ENCODE measurements at places on chromosomes 13 and 19. TPM values are rescaled to one million over a fixed set of nuclear protein-coding genes. Genes with fewer than 3 reads are reported as not detected.
A peak's percentile ranks its signal among the peaks of the same experiment; 100 is the strongest.

DNA sequence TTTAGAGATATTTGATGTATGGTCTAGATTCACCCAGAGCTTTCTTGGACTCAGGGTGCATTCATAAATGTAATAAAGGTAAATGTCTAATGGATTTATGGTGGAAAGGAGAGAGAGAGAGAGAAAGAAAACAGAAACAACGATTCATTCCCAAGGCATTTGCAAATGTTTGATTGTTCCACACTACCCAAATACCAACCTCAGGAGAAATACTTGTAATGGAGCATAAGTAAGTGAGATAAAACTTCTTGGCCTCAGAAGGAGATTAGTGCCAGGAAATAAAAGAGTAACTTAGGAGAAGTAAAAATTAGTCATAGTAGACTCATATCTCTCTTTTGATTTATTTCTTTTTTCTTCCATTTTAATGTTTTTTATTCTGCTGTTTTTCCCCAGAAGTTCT, 40.6 kb upstream of the DGKH start:
- no peak for DNase-seq

DNA sequence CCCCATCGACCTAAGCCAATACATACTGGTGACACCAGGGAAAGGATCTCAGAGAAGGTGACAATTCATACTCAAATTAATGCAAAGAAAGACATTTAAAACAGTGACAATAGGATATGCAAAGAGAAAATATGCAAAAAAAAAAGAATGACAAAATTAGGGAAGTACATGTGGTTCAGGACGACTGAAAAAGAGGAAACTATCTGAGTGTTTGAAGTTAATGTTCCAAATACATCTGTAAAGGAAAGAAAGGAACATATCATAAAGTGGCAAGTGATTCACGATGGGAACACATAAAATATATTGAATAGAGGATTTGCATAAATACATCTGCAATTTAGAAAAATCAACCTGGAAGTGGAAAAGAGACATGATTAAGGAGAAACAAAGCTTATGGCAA, 441.4 kb downstream of the SLITRK5 start:
- no peak for DNase-seq

DNA sequence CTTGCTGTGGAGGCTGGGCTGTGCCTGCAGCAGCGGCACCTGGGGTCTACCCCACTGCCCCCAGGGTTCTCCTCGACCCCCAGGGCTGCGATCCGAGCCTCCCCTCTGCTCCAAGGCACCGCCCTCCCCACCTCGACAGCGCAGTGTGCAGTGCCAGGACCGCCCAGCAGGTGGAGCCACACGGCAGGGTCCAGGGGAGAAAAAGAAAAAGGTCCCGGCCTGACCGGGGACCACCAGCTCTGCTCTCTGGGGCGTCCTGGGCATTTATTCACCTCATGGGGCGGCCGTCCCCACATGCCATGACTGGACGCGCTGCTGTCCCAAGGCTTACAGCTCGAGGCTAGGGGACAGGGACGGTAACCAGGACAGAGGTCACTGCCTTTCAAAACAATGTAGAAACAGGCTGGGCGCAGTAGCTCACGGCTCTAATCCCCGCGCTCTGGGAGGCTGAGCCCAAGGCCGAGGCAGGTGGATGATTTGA, 10.6 kb downstream of the REXO1 start:
- no peak for DNase-seq

GRCh38 chr19:42206871-42207755, 10.4 kb downstream of the DEDD2 start:
- no peak for DNase-seq

GRCh38 chr19:42552086-42553065, 24.1 kb upstream of the CEACAM1 start:
- no peak for DNase-seq

DNA sequence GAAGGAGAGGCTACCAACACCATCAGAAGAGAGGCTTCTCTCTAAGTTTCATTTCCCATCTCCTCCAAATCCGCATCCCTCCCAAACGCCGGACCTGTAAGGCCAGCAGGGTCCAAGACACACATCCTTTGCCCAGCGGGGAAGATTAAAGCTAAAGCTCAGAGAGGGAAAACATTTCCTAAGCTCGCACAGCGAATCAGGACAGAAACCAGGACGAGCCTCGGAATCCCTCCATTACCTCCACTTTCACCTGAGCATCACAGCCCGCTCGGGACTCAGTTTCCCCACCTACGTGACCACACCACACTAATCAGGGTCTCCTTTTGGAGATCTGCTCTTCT, 711 bp upstream of the FOSB start:
- no peak for DNase-seq

- DNase-seq = no peak
Measured at GRCh38 chr13:99197117-99197651, 3.5 kb upstream of the UBAC2 start.

DNA sequence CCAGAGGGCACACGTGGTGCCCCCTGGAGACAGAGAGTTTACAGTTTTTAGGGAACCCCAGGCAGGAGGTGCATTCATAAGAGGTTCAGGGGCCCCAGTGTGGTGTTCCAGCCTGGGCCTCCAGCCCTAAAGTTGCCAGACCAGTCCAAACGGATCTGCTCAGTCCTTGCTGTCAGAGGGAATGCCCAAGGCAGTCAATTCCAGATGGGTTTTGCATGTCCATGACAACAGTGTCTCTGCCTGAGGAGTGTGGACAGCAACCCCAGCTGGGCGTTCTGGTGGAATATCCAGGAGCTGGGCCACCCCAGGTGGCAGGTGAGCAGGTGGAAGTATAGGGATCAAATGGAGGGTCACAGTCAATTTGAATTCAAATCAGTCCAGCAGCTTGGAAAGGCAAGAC, 25.3 kb downstream of the FBXO27 start:
- DNase-seq = no peak

GRCh38 chr19:6414793-6415590, 9.6 kb downstream of the KHSRP start:
- no peak for DNase-seq

DNA sequence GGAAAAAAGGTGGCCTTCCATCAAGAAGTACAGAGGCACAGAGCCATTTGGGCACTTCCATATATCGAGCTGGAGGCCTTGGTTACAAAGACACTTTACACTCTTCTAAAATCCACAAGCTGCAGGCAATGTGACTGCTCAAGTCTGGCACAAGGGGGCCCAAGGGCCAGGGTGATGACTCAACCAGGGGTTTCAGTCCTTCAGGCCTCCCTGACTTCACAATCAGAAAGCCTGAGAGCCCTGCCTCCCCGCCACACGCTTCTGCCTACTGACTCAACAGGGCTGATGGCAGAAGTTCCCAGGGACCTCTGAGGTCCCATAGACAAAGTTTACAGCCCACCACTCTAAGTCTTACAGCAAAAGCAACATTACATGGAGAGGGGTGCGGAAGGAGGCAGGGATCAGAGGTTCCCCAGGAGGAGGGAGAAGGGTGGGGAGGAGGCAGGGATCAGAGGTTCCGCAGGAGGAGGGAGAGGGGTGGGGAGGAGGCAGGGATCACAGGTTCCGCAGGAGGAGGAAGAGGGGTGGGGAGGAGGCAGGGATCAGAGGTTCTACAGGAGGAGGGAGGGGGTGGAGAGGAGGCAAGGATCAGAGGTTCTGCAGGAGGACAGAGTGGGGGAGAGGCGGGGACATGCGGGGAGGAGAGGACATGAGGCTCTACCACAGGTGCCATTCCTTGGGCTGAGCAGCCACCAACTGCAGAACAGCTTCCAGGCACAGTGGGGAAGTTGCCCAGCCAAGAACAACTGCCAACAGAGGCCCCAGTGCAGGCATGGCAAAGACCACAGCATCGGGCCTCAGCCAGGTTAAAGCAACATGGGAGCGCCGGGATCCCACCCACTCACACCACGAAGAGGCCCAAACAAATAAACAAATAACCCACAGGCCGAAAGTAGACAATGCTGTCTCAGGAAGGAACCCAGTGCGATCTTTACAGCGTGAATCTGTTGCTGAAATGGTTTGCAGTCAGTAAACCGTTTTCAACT, 52.0 kb downstream of the SLC7A1 start:
- DNase-seq = no peak

- DNase-seq = no peak
Measured at GRCh38 chr13:37106642-37107041, 1.2 kb upstream of the CSNK1A1L start.

- DNase-seq = no peak
Measured at GRCh38 chr19:17775991-17776803, 18.7 kb upstream of the B3GNT3 start.

DNA sequence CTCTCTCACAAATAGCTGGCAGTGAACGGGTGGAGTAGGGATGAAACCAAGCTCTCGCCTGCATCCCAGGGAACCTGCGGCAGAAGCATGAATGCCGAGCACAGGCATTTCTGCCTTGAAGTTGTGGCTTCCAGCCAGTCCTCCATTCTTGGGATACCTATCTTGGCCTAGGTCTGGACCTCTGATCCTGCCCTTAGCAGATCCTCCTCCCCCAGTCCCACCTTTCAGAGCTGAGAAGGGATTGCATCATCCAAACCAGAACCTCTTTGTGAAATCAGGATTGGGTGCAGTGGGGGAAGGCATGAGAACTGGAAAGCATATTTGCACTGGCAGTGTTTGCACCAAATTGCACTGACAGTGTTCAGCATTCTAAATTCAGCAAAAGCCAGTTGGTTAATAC, 5.8 kb downstream of the ZNF780A start:
- DNase-seq = no peak

DNA sequence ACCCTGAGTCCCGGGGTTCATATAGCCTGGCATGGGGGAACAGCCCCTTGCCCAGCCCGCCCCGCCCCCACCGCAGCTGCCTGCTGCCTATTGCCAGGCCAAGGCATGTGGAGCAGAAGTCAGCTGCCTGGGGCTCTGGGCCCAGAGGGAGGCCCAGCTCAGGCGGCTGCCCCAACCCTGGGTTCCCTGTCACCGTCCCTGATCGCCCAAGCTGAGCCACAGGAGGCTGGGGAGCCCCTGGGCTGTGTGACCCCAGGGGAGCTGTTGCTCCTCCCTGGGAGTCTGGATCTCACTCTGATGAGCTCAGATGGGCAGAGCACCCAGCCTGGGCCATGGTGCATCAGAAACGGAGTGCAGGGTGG, 1.4 kb downstream of the PLIN4 start:
- no peak for DNase-seq

DNA sequence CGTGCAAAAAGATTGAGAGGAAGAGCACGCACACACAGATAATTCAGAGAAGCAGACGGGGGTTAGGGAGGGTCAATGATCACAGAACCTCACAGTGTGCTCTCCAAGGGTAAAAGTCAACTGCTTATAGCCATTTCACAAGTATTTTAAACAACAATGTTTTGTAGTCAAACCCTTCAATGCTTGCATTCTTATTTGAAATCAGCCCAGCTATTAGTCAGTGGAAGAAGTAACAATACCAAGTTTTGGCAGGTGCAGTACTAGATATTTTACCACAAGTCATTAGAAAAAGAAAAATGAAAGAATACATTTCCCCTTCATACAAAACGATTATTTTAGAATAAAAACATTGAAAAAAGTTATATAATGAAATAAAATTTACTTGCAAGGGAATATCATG, 2.6 kb downstream of the CSNK1A1L start:
- no peak for DNase-seq

- no peak for DNase-seq
Measured at GRCh38 chr19:48735031-48735615, 5.3 kb downstream of the RASIP1 start.

- no peak for DNase-seq
Measured at GRCh38 chr13:33139780-33140535, 123.7 kb downstream of the KL start.

GRCh38 chr19:8240274-8241229, 31.4 kb downstream of the CERS4 start:
- peak; percentile 90 for DNase-seq

GRCh38 chr19:4425537-4425936, 23.1 kb downstream of the CHAF1A start:
- DNase-seq = no peak

DNA sequence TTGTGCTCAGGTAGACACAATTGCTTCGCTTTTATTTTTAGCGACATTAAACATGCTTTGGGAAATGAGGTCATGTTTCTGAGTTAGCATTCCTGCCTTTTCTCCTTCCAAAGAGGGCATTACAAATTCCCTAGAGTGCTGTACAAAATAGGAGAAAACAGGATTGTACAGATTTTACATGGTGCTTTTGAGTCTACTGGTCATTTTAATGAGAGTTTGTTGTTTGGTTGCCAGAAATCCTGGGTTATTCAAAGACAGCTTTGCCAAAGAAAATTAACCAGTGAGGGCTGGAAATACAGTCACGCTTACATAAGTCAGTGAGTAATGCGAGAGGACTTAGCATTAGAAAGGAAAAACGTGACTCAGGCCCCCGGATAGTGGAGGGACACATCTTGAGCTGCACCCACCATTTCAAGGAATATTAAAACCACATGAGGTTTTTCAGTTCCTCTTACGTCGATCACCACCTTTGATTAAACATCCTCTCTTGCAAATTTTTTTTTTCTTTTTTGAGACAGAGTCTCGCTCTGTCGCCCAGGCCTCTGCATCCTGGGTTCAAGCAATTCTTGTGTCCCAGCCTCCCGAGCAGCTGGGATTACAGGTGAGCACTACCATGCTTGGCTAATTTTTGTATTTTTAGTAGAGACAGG, 55.4 kb downstream of the SACS start:
- DNase-seq = no peak

DNA sequence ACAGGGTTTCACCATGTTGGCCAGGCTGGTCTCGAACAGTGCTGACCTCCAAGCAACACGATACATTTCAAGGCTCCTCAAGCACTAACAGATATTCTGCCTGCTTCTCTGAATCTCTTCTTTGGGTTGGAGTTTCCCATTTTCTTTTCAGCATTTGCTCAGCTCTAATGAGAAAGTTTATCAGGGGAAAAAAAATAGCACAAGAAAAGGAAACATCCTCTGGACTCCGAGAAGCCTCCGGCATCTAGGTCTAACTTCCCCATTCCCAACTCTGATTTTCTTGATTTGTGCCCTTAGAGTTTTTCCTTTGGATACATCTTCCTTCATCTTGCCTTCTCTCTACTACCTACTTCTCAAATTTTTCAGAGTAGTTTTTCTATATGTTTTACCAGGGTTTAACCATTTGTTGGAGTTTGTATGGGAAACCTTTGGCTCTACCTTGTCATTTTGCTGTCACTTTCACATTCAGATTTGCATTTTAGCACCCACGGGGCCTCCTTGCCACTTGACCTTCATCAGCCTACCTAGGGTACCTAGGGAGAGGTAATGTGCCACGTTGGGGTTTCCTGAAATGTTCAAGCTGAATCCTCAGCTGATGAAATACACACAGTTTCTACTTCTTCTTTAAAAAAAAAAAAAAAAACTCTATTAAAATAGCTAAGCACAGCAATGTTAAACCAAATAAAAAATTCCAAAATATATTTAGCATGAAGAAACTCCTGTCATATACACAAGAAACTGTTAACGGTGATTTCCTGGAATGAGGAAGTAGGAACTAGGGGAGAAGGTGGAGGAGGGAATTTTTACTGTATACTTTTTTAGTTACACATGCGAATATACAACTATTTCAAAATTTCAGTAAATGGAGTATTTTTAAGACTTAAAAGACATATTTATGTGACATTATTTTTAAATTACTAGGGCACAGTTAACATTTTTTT, 5.1 kb upstream of the USP12 start:
- DNase-seq = no peak

- no peak for DNase-seq
Measured at GRCh38 chr19:40831502-40832430, 18.5 kb downstream of the CYP2A6 start.

- no peak for DNase-seq
Measured at GRCh38 chr19:51157265-51157664, 15.2 kb downstream of the SIGLEC7 start.

The COMP gene
- total RNA-seq = 1.0 TPM

The ZNF581 gene
- 16.7 TPM for total RNA-seq

The CABP5 gene
- total RNA-seq = not detected

The PABPC3 gene
- total RNA-seq = 0.15 TPM

The VSTM1 gene
- not detected for total RNA-seq

The TPTE2 gene
- not detected for total RNA-seq

The ZNF112 gene
- 3.8 TPM for total RNA-seq

The BCKDHA gene
- 40.3 TPM for total RNA-seq

The ZNF296 gene
- 1.3 TPM for total RNA-seq

The PCP2 gene
- total RNA-seq = not detected
